ENCODE measurements at places on chromosomes 2 and 18.

- DNase-seq: no peak
Observed at GRCh38 chr2:47024046-47024445, 108.4 kb upstream of the MCFD2 start.

DNA sequence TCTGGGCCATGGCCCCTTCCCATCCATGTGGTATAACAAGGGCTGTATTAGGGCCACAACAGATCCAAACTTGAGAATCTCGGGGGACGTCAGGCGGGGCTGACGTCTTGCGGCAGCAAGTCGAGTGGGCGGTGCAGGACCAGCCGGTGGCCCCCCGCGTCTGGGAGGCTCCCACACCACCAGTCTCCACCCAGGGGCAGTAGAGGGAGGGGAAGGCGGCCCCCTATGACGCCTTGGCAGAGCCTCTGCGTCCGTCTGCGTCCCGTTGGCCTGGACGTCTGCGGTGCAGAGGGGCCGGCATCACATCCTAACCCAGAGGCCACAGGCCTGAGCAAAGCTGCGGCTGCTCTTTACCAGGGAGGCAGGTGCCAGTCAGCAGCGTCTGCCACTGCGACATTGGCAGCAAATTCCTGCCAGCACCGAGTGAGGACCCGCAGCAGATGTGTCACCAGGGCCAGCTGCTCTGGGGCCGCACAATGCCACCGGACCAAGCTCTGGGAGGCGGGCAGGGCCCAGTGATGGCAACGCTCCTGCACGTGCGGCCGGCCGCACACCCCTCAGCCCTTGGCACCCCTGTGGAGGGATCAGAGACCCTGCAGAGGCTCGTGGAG is 73.8 kb downstream of the KCNG2 start:
- no peak for DNase-seq

GRCh38 chr2:175432021-175432420 is 250.5 kb upstream of the ATP5MC3 start:
- no peak for DNase-seq

GRCh38 chr2:118721817-118722551 is 125.5 kb downstream of the EN1 start:
- DNase-seq: no peak

DNA sequence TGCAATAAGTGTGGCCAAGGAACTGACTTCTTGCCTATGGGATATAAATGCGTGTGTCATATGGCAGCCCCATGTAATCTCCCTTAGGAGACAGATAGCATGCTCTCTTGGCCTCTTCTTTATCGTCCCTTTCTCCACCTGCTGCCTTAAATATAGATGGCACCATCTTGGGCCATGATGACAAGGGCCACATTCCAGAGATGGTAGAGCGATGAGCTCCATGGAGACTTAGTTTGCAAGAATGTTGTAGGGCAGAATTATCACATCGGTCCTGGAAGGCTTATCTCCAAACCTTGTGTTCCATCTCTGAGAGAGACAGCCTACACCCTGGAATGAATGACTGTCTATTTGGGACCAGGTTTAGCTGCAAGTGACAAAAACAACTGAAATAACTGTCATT is 536.7 kb downstream of the TNS1 start:
- DNase-seq: no peak

DNA sequence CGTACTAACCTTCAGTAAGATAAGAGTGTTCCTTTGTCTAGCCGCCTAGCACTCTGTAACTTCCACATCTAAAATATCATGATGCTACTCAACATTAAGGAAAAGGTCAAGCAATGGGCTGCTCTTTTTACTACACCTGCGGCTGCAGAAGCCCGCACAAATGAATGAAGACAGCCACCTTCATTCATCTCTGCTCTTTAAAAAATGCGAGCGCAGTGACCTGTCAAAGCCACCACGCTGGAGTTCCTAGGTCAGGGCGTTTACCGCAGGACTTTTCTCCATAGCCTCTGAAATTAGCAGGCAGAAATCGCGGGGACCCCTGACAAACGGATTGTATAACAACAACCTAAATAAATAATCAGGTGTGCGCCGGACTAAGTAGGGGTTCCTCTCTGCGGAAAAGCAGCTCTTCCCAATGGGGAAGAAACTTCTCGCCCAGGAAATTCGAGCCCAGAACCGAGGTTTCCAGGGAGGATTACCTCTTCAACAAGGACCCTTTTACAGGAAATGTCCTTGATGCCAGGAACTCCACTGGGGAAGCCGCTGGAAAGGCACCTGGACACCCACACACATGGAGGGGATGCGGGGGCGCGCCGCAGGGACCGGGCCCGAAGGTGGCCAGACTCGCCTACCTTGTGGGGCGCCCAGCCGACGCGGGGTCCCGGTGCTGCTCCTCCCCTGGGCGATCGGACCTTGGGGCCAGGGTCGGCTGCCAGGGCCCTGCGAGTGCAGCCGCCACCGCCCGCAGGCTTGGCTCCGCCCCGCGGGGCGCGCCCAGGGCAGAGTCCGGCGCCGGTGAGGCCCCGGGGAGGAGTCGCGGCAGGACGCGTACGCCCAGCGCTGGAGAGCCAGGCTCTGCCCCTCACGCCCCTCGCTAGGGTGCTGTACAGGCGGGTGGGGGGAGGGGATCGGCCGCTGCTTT is at the start of gene CCDC68:
Gene CCDC68, minus strand, starts transcription at position 758 of the 922 bp plus-strand sequence. CDS start 16,670 bp downstream, outside the sequence.
- no peak for DNase-seq

DNA sequence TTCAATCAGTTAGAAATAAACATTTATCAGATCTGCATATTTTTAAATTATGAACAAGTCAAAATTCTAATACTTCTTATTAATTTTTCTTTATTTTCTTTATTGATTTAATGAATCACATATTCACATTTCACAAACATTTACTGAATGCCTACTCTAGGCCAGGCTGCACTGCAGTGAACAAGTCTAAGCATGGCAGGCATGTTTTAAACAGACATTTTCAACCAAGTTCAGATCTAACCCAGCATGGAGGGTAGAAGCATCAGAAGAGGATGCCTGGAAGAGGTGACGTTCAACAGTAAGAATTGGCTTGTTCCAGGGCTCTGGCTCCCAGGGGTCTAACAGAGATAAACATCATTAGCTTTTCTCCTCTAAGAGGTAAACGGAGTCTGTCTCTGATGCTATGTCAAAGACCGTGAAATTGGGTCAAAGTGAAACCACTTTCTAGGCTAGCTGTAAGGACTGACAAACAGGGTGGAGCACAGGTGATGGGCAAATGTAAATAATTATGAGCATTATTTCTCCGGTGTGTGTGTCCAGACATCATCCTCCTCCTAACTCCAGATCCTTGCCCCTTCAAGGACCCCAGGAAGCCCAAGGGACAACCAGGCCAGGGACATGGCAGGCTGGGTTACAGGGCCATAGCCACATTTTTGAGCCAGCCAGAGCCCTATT is 50.6 kb downstream of the UNC50 start:
- DNase-seq: no peak

GRCh38 chr2:112767693-112768330 is 3.4 kb upstream of the CKAP2L start:
- DNase-seq: no peak

DNA sequence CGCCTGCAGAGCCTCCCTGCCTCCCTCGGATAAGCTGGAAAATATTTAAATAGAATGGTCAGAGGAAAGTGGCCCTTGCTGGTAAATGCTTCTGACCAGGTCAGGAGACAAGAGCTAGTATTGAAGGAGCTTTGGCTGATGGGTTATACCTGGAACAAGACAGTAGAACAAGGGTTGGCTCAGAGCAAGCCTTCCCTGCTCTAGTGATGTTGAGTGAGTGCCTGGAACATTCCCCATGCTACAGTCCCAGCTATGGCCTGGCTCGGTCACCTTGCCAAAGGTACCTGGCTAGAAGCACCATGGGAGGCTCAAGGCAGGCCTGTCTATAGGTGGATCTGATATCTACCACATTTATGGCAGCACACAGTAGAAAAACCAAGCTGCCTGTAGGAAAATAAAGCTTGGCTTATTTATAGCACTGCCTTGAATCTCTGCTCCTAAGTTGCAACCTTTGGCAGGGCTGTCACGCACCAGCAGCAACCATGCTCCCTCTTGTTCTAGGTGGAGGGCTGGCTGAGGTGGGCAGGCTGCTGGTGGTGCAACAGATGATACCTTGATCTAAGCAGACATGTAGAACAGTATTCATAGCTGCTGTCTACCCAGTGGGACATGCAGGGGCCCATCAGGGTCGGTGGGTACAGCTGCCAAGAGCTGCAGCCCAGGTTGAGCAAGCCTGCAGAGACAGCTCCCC is 66.7 kb upstream of the BCL2L11 start:
- no peak for DNase-seq

GRCh38 chr2:101463911-101464641 is 10.8 kb downstream of the RFX8 start:
- no peak for DNase-seq

GRCh38 chr2:95208106-95208505 is 785 bp downstream of the ZNF892 start:
- no peak for DNase-seq

GRCh38 chr18:48934415-48934722 is 16.4 kb downstream of the SMAD7 start:
- no peak for DNase-seq

DNA sequence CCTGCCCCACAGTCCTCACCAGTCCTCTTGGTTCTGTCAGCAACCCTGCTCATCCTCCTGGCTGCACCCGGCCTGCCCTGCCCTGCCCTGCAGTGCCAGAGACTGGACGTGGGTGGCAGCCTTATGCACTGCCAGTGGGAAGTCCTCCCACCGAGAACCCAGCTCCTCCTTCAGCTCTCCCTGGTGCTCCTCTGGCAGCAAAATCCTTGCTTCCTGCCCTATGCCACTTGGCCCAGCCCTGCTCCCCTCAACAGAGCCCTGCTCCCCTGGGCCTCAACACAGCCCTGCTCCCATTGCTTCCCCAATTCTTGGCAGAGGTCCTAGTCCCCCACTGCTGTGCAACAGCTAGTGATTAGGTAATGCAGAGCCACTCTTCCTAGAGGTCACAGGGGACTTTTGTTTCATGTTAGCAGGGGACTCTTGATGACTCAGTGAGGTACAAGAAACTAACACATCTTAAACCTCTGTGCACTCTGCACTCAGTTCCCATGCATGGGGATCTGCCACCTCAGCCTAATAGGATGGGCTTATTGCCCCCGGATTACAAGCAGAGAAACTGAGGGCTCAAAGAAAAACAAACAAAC is 58.0 kb upstream of the EDAR start:
- DNase-seq: no peak

- DNase-seq: no peak
Observed at GRCh38 chr2:182047544-182047943, 61.9 kb downstream of the PPP1R1C start.

DNA sequence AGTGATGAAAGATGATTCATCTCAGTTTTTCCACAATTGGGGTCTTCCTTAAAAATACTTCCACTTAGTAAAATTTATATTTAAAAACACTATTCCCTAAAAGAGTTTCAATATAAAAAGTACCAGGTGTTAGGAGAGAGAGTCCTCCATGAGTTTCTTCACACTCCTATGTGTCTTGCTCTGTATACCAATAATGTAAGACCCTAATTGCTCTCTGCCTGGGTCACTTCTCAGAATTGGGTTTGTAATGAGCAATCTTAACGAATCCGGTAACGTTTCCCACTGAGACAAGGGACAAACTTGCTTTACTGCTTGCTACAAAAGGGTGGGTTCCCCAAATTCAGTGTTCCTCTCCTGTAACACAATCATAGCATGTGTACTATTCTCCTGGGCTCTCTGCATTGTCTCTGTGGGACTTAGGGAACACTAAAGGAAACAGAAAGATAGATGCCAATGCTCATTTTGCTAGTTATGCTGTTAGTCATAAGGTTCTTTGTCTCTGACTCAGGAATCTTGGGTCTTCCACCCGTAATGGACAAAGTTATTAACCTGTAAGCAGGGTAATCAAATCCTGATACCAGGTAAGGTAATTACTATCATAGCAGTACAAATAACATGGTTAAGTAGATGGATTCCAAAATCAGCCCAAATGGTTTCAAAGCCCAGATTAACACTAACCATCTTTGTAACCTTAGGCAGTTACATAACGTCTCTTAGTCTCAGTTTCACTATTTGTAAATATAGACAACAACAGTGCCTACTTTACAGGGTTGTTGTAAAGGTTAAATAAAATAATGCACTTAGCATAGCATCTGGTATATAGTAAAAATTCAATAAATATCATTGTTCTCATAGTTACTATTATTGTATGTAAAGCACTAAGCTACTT is 46.3 kb downstream of the ITSN2 start:
- DNase-seq: no peak

DNA sequence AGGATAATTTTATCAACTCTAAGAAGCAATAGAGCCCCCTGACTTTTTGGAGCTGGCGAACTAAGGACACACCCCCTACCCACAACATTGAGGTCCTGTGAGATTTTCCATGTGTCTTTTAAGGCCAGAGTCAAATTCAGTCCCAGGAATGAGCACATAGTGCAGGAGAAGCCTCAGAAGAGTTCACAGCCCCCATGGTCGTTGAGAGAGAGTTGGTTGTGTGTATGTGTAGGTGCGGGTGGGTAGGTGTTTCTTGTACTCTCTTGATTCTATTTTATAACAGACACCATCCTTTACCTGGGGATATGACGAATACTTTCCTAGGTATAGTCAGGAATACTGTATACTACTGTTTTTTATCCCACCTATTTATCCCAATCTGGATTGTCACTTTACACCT is 8.6 kb downstream of the LRATD1 start:
- DNase-seq: no peak

- no peak for DNase-seq
Observed at GRCh38 chr18:5425721-5426120, 118.1 kb downstream of the EPB41L3 start.

DNA sequence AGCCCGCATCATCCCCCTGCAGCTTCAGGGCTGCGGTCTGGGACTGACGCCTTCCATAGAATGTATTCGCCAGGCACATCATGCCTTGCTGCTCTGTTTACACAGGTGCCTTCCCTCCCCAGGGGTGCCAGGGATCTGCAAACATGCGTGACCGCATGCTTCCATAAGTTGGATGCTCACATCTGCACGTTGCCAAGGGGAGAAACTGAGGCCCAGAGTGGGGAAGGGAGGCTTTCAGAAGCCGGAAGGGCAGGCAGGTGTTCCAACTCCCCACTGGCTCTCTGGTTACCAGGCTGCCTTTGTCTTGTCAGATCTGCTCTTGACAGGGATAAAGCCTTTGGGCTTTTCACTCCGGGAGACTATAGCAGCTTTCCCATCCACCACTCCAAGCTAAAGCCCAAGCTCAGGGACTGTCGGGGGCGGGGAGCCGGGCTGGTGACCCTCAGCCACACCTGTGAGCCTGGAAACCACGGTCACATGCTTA is 125.8 kb upstream of the TNP1 start:
- DNase-seq: peak; percentile 53
